ENCODE measurements at places on chromosomes 6 and 20.
A peak's percentile ranks its signal among the peaks of the same experiment; 100 is the strongest.

DNA sequence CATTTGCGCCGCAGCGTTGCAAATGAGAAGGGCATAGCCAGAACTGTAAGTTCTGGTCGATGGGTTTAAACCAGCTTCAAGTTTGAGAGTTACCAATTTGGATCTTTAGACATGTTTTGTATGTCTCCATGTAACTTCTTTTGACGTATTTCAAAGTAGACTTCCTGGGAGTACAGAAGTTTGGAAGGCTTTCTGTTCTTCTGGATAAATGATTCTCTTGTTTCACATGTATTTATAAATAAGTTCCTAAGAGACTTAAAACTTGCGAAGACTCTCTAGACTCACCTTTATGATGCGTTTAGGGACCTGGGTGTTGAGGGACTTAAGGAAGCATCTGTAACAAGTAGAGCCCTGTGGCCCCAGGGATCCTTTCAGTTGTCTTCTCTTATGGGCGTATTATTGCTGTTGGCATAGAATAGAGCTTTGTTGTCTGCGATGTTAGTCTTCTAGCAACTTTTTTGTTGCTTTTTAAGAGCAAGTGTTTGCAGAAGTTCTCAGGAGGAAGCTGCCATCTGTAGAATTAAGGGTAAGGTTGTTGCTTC is 1.3 kb downstream of the CDYL start:
- DNase-seq = peak; percentile 15

DNA sequence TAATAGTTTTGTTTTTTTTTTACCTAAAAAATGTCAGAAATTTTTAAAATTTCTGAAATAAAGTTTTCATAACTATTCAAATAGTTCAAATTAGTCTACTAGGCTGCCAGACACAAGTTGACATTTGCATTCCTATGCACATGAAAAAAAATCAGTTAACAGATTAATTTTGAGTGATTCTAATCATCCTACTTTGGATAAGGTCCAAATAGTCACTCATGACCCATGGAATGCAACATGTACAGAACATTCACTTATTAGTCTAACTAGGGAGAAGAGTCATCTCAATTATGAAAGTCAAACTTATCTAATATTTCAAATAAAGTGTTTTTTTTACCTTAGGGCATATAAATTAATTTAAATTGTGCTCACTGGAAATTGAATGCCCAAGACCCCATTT is 390.2 kb downstream of the EPM2A start:
- DNase-seq = no peak

- DNase-seq = peak; percentile 60
Measured at GRCh38 chr6:97186416-97186999, 96.5 kb downstream of the MMS22L start.

- DNase-seq = no peak
Measured at GRCh38 chr20:47252879-47253307, 103.6 kb downstream of the ZMYND8 start.

DNA sequence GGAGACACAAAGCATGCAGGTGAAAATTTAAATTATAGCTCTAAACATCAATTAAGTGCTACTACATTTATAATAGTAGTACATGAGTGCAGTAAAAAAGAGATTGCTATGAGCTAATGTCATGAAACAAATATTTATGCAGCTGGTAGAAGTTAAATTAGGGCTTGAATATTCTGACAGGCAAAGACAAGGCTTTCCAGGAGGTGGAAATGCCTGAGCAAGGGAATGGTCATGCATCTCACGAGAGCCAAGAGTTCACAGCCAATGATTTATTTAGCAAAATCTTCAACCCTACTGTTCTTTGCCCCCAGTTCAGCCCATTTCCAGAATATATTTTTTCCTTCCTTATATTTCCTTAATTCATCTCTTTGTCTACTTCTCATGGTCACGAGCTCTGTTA is 128.9 kb downstream of the HIVEP2 start:
- DNase-seq = no peak

DNA sequence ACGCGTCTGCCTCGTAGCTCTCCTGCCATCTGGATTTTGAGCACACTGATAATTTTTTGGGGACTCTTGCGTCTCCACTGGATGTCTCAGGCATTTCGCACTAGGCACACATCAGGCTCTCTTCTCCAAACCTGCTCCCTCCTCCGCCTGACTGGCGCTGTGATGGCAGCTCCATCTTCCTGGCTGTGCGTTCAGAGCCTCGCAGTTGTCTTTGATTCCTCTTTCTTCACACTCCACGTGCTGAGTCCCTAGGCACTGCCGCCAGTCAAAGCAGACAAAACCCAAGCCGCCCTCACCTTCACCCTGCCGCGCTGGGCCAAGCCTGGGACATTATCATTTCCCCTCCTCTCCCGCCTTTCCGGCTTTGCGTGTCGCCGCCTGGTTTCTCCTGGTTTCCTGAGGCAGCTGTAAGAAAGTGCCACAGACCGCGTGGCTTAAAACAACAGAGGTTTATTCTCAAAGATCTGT is 778 bp downstream of the PSMG4 start:
- peak; percentile 51 for DNase-seq

DNA sequence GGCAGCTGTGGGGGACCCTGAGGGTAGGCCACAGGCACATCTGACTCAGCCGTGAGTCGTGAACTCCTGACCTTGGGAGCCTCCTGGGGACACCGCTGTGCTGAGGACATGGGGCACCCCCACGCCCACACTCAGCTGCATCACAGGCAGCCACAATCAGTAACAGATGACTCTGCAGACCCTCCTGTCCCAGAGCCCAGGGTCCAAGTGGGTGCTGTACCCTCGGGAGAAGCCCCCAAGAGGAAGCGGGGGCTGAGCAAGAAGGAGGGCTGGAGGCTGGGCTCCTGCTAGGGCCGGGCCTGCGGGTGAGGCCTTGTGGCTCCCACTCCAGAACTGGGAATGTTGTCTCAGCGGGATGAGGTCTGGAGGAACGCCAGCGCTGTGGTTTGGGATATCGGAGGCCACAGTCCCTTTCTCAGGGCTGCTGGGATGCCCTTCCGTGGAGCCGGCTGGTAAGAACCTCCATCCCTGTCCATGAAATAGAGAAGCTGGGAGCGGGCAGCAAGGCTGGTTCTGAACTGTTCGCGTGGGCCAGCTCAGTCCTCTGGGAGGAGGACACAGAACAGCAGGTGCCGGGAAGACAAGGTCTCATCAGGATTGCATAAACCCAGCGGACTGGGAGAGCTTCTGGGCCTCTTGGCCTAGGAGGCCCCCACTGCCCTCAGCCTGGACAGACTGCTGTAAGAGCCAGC is 3.1 kb upstream of the LAMA5 start:
- no peak for DNase-seq

DNA sequence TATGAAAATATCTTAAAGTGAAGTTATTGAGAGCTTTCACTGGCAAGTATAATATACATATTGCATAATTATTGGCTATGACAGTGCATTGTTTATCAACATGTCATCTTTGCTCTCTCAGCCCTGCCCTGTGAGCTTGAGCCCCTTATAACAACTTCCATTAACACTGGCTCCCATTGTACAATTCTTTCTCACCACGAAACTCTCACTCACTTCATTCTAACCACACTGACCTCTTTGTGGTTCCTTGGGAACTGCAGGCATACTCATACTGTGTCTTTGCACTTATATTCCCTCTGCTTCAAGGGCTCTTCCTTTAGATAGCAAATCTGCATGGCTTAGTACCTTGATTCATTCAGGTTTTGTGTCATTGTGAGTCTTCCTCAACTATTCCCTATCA is 411.8 kb downstream of the CDKAL1 start:
- DNase-seq = no peak

DNA sequence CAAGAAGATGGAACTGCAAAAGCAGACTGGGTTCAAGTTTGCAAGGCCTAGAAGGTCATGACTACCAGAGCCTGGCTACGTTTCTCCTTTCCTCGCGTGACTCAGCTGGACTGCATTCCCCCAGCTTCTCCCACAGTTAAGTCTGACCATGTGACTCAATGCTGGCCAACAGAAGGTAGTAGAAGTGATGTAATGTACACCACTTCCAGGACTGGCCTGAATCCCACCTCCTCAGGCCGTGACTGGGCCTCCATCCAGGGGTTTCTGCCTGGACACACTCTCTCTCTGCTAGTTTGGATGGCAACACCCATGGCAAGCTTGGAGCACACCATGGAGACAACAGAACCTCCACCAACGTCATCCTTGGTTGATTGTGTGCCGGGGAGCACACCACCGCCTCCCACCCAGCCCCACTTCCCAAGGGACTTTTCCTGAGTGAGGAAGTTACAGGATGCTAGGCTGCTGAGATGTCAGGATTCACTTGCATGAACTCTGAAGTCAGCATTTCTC is 112.0 kb upstream of the CDYL start:
- DNase-seq = no peak

- DNase-seq = peak; percentile 99
Measured at GRCh38 chr6:136593748-136594490, 43.7 kb upstream of the MAP7 start.

DNA sequence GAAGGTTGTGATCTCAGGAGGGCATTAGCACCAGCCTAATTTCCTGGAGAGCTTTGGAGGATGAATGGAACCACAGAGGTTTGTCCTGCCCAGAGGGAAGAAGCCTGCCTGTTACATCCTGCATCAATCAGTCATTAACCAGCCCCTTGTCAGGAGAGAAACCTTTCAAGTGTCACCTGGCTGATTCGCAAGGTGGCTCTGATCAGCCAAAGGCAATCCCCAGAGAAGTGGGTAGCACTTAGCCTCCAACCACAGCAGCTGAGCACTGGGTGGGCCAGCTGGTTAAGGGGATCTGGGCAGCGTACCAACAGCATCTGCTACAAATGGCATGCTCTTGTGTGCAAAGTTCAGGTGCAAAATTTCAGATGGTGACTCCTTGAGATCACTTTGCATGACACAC is 26.9 kb downstream of the ANKEF1 start:
- DNase-seq = no peak

DNA sequence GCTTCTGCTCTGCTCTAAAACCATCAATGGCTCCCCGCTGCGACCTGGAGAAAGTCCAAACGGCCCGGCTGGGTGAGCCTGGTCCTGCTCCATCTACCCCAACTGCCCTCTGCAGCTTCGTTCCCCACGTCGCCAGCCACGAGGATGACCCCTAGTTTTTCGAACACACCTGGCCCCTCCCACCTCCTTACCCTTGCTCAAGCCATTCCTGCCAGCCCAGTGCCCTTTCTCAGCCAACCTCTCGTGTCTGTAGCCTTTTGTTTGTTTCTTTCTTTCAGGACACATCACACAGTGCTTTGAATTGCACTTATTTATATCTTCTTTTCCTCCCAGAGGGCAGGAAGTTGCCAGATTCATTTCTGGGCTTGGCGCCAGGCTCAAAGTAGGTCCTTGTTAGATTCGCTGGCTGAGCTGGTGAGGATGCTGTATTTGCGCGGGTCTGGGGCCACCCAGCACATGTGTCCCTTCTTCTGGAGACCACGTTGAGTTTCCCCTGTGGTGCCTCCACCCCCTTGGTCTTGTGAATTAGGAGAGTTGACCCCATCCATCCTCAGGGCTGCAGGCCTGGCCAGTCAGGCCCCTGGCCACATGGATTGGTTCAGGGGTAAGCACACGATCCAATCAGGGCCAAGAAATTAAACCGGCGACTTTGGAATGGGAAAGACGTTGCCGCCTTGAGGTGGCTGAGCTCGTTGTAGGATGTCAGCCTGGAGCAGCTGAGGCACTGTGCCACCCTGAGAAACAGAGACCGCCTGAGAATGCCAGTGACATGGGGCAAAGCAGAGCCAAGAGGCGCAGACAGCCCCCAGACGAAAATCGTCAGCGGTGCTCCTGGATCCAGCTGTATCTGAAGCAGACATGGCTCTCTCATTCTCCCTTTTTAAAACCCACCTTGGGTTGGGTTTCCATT is 156.0 kb downstream of the CEBPB start:
- peak; percentile 82 for DNase-seq

DNA sequence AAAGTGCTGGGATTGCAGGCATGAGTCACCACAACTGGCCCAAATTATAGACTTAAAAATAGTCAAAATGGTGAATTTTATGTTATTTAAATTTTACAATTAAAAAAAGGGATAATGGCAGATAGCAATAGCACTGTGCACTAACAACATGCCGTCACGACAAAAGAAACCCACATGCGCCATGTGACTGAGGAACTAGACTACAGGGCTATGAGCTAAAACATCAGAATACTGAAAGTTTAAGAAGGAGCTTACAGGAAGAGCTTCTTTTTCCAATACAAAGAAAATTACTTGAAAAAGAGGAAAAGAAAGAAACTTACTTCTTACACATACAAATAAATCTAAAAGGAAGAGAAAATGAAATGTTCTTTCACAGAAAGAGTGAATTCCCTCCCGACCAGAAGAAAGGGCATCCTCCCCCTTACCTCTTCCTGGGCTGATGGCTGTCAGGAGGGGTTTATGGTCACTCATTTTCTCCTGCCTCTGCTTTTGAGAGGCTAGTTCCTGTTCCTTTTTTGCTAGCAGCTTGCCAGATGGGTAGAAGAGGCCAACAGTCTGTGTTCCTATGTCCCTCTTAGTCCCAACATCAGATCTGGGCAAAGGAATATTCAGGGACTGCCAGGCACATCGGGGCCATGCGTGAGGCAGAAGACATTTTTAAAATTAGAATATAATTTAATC is 54.5 kb downstream of the DZANK1 start:
- no peak for DNase-seq

DNA sequence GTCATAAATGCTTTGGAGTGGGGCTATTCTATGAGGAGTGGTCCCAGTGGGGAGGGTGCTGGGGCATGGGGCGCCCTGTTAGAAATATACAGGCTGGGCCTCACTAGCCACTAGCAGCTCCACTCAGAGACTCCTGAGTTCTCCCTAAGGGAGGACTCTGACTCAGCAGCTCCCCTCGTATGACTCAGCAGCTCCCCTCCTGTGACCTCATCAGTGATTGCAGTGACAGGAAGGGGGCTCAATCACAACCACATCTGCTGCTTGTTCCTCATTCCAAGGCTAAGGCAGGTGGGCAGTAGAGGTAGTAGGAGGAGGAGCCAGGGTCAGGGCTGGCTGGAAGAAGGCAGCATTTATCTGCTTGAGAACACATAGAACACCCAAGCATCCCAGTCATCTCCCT is 73.7 kb downstream of the PRND start:
- peak; percentile 55 for DNase-seq

DNA sequence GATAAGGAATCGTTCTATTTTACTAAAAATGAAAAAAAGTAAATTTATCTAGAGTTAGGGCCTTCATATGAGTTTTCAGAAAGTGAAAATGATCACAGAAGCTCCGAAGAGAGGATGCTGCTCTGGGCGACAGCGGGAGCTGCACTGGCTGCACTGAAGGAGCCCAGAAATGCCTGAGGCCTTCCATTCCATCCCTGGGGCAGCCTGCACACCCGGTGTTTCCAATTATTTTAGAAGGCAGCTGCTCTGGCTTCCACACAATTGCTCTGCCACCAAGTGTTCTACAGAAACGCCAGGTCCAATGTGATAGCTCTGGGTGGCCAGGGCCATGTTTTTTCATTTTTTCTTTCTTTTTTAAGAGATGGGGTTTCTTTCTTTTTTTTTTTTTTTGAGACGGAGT is 3.6 kb downstream of the DTNBP1 start:
- DNase-seq = no peak

GRCh38 chr6:109008537-109009235 is 86.0 kb downstream of the SESN1 start:
- peak; percentile 42 for DNase-seq

- no peak for DNase-seq
Measured at GRCh38 chr6:118980063-118980462, 45.1 kb upstream of the MCM9 start.

GRCh38 chr6:111823831-111824607 is 49.2 kb downstream of the FYN start:
- peak; percentile 56 for DNase-seq

Data from kidney capillary endothelial cell (primary cell).